Kidney (tissue), 22 donors: ENCODE measurements at places on chromosomes 3 and 15. TPM values are rescaled to one million over a fixed set of nuclear protein-coding genes. Genes with fewer than 3 reads are reported as not detected.
A peak's percentile ranks its signal among the peaks of the same experiment; 100 is the strongest.

- no peak within 1 kb of the TSS for H3K4me3 ChIP-seq
- H3K4me1 ChIP-seq, result no peaks in the 10 kb centered on the region
- H3K27ac ChIP-seq, result no peak within 1 kb of the TSS
Observed at GRCh38 chr3:52225452-52226228, at the start of gene TLR9. Gene TLR9, minus strand, starts transcription at chr3:52225645. Its CDS starts 116 bp downstream, at chr3:52225529.

DNA sequence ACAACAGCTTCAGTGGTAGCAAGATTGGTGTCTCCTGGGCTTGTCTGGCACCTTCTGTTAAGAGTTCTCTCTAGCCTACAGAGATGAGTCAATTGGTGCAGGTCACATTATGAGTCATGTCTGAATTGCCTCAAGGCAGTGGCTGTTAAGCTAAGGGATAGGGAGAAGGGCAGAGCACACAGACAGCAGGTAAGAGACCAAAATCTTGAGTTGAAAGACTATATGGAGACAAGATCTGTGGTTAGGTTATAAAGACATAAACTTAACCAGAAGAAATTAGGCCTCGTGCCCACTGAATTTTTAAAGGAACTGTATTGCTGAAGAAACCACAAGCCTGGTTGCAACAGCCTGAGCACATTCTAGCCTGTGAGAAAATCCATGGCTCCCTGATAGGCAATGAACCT, 19.2 kb upstream of the KPNA1 start:
- H3K4me3 ChIP-seq, result no peak overlapping the region
- no peaks in the 10 kb centered on the region for H3K4me1 ChIP-seq
- peaks cover 29% of the 10 kb centered on the region for H3K36me3 ChIP-seq
- no peak for DNase-seq
- no peaks in the 10 kb centered on the region for H3K27me3 ChIP-seq
- H3K27ac ChIP-seq, result no peak overlapping the region

GRCh38 chr3:4375911-4376310, 72.7 kb downstream of the SETMAR start:
- no peaks in the 10 kb centered on the region for H3K27me3 ChIP-seq
- H3K4me3 ChIP-seq, result no peak overlapping the region
- DNase-seq, result no peak

DNA sequence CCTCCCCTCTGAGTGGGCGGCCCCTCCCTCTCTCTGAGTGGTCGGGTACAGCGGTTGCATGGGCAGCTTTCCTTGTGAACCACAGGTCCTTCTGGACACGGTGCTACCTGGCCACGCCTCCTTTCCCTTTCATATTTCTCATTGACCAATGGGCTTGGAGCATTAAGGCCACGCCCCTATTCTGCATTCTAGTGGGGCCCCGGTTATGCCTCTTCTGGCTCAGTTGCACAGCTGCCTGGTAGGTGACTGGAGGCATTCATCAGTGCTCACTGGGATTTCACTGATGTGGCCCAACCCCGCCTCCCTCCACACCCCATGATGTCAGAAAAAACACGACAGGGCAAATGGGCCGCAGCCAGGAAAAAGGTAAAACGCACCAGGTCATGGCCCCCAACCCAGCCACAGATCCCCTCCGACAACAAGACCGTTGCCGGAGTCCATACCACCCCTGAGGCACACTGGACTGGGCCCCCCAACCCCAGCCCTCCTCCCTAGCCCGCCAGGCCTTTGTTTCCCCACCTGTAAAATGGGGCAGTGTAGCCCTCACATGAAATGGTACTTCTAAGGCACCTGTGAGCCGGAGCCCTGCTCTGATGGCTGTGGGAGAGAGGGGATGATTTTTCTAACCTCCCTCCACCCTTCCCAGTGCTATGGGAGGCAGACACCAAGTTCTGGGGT, 26.3 kb downstream of the NGRN start:
- H3K4me3 ChIP-seq, result no peak overlapping the region
- H3K4me1 ChIP-seq, result no peaks in the 10 kb centered on the region
- no peak for DNase-seq
- H3K36me3 ChIP-seq, result no peaks in the 10 kb centered on the region
- no peak overlapping the region for H3K27ac ChIP-seq
- H3K27me3 ChIP-seq, result no peaks in the 10 kb centered on the region

GRCh38 chr3:180594631-180595558, 7.1 kb upstream of the TTC14 start:
- no peak overlapping the region for H3K27ac ChIP-seq
- H3K4me3 ChIP-seq, result no peak overlapping the region
- no peaks in the 10 kb centered on the region for H3K27me3 ChIP-seq
- peak; percentile 54 for DNase-seq

TMCO5A gene
- total RNA-seq, result not detected

DNA sequence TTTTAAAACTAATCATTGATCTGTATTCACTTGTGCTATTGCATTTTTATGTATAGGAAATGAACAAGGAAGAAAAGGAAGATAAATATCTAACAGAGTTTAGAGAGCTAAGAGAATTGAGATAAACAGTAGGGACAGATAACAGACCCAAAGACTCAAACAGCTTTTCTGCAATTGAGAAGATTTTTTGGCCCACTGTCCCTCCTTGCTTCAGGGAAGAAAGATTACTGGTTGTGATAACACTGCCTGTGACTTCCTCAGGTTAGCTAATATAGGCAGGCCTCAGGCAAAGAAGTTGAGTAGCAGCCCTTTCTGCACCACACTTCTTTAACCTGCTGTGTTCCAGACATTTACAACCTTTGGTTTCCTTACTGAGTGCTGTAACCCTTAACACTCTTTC, 2.7 kb upstream of the COX17 start:
- H3K27ac ChIP-seq, result no peak overlapping the region
- H3K4me1 ChIP-seq, result peaks cover 5% of the 10 kb centered on the region
- H3K4me3 ChIP-seq, result no peak overlapping the region
- no peaks in the 10 kb centered on the region for H3K36me3 ChIP-seq
- DNase-seq, result no peak

DNA sequence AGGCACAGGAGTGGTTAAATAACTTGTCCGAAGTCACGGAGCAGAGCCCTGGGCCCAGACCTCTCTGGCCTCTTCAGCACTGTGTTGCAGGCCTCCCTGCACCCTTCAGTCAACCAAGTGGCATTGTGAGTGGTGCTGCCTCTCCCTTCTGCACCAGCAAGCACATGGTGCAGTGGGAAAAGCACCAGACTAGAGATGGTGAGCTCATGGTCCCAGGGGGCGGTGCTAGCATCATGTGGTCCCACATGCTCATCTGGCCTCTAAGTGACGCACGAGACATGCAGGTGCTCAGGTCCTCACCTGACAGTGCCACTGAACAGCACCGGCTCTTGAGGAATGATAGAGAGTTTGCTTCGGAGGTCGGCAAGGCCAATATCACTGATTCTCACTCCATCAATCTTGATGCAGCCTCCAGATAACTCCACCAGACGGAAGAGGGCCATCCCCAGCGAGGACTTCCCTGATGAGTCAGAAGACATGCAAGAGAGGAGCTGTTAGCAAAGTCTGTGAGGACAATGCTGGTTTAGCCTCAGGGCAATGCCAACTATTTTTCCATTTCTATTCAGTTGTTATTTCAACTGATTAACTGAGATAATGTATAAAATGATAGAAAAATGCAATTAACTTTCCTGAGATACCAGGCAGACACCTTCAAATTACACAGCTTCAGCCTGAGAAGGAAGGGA, 53.1 kb upstream of the PARL start:
- no peaks in the 10 kb centered on the region for H3K27me3 ChIP-seq
- no peak overlapping the region for H3K4me3 ChIP-seq
- H3K36me3 ChIP-seq, result peaks cover 3% of the 10 kb centered on the region
- H3K4me1 ChIP-seq, result no peaks in the 10 kb centered on the region
- DNase-seq, result no peak

GRCh38 chr3:94176988-94177745, 114.3 kb downstream of the NSUN3 start:
- no peaks in the 10 kb centered on the region for H3K27me3 ChIP-seq
- DNase-seq, result no peak
- no peaks in the 10 kb centered on the region for H3K36me3 ChIP-seq
- H3K4me1 ChIP-seq, result no peaks in the 10 kb centered on the region

DNA sequence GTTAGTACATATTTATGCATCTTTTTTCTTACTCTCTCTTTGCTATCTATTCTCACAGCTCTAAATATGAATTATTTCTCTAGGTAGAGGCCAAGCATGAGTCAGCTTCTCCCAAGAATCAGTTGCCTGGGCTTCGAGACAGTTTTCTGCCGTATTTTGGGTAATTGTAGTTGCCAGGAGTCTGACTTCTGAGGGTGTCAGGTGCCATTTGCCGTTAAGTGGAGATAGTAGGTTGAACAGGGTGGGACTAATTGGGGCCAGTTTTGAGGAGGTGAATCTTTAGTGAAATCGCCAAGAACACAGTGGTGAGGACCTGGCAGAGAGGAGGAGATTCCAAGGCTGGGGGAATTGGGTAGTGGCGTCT, 7.8 kb upstream of the NRROS start:
- H3K4me1 ChIP-seq, result no peaks in the 10 kb centered on the region
- DNase-seq, result no peak

DNA sequence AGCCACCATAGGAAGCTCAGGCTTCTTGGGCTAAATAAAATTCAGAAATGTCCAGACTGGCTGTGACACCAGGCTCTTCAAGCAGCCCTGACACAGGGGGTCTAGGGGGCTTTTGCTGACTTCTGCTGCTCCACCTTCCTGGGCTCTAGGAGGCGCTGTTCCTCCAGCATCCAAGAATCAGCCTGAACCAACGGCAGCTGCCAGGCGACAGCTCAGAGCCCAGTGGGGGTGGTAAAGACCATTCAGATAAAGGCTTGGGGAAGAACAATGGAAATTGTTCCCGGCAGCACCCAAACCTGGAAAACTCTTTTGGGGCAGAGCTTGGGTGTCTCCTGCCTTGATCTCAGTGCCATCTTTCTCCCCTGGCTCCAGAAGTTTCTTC, 21.6 kb upstream of the PSTPIP1 start:
- H3K4me3 ChIP-seq, result no peak overlapping the region
- no peak overlapping the region for H3K27ac ChIP-seq
- no peaks in the 10 kb centered on the region for H3K27me3 ChIP-seq
- no peaks in the 10 kb centered on the region for H3K36me3 ChIP-seq

GRCh38 chr3:102183623-102184022, 251.2 kb upstream of the ZPLD1 start:
- no peaks in the 10 kb centered on the region for H3K27me3 ChIP-seq
- peaks cover 11% of the 10 kb centered on the region for H3K4me1 ChIP-seq
- no peak overlapping the region for H3K4me3 ChIP-seq
- no peak for DNase-seq
- peak overlapping the region; percentile 34 for H3K27ac ChIP-seq

DNA sequence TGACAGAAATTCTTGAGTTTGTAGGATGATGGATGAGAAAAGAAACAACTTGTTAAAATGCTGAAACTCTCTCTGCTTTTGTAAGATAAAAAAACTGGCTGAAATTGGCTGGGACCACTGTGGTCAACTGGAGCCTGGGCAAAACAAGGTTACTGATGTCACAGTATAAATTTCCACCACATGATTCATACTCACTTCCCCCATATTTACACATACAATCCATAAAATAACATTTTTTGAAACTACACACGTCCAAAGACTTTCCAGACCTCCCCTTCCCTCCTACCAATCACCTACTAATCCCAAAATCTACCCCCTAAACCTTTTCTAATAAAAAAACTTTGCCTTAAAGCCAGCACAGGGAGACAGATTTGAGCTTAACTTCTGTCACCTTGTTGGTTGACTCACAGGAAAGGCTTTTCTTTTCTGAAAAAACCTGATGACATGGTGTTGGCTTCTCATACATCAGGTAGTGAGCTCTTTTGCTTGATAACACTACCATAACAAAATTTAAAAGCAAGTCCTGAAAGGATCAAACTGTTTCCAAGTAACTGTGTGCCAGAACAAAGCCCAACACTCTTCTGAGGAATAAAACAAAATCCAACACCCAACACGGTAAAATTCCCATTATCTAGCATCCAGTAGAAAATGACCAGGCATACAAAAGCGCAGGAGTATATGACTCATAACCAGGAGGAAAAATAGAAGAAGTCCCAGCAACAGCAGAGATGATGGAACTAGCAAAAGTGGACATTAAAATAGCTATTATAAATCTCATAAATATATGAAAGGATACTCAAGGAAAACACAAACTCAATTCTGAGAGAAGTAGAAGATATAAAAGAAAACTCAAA, 87.3 kb upstream of the SNRK start:
- peaks cover 3% of the 10 kb centered on the region for H3K4me1 ChIP-seq
- no peaks in the 10 kb centered on the region for H3K36me3 ChIP-seq
- no peaks in the 10 kb centered on the region for H3K27me3 ChIP-seq
- H3K4me3 ChIP-seq, result no peak overlapping the region
- DNase-seq, result no peak
- H3K27ac ChIP-seq, result no peak overlapping the region

DNA sequence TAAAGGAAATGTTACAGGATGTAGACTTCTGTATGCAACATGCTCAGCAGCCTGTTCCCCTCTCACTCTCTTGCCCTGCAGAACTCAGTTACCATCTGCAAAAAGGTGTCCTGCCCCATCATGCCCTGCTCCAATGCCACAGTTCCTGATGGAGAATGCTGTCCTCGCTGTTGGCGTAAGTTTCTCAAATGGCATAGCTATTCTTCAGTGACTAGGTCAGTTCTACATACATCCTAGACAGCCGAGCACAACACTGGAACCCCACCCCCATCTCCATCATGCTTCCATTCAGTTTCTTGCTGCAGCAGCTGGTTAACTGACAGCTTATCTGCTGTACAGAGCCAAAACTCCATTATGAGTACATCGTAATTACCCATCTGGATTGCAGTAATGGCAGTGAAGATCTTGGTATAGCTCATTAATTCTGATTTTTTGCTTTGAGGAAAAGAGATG, 4.5 kb downstream of the THBS1 start:
- H3K27me3 ChIP-seq, result no peaks in the 10 kb centered on the region
- H3K4me3 ChIP-seq, result peak overlapping the region; percentile 9
- peaks cover 32% of the 10 kb centered on the region for H3K36me3 ChIP-seq
- DNase-seq, result no peak

DNA sequence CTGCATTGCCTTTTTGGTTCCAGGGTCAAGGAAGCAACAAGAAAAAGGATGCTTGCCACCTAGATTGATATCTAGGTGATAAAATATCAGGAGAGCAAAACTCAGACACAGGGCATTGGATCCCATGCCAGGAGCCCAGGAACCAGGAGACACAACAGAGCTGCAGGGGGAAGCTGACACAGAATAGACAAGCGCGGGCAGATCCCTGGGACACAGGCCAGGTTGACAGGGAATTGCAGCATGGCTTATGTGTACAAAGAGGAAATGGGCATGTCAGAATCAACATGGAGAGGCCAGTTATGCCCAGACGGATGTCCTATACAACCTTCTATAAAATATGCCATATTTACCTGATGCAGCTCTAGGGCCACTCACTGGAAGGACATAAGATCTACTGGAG, 84.2 kb downstream of the SEMA6D start:
- H3K36me3 ChIP-seq, result no peaks in the 10 kb centered on the region
- H3K27ac ChIP-seq, result no peak overlapping the region
- no peak overlapping the region for H3K4me3 ChIP-seq
- H3K4me1 ChIP-seq, result no peaks in the 10 kb centered on the region
